Jurkat, Clone E6-1 (cell line): ENCODE measurements at places on chromosomes 3 and 15.

DNA sequence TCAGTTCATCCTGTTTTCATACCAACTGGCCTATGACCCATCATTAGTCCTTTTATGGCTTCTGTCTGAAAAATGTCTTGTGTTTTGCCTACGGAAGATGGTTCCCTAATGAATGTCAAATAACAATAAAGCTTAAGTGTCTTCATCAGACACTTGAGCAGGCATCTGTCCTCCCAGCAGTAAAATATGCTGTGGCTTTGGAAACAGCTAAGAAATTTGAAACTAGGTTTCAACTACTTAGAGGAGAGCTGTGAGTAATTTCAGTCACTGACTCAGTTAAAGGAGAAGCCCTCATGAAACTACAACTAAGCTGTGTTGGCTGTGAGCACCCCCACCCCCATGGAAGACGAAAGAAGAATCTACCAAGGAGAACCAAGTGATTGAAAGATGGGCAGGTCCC is 409.4 kb upstream of the PPP2R3A start:
- no peak for DNase-seq

DNA sequence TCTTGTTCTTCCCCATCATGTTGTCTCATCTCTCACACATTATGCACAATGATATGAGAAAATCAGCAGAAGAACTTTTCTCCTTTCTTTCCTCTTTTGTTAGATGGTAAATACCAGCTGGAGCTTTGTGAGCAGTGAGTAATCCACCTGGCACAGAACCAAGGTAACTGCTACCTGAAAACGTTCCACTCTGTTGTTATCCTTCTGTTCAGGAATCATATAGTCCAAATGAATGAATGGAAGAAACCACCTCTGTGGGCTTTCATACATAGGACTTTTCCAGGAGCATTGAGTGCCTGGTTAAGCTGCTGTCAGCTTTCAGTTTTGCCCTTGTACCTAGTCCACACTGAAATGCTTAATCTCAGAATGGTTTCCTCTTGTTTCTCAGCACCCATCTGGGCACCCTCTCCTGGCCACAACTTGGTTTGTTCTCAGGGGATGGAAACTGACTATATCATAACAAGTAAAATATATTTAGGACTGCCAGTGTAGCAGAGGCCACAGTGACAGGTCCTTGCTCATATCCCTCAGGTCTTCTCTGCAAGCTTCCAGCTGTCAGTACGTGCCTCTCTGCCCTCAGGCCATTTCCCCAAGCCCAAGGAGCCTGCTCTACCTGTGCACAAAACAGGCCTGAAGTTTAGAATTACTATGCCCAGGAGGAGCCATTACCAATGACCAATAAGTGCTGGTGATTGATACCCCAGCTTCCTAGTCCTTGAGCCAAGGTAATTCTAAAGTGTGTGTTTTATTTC is 23.5 kb upstream of the SLC4A7 start:
- DNase-seq = no peak

GRCh38 chr3:41630708-41631107 is 331.2 kb downstream of the ULK4 start:
- no peak for DNase-seq

DNA sequence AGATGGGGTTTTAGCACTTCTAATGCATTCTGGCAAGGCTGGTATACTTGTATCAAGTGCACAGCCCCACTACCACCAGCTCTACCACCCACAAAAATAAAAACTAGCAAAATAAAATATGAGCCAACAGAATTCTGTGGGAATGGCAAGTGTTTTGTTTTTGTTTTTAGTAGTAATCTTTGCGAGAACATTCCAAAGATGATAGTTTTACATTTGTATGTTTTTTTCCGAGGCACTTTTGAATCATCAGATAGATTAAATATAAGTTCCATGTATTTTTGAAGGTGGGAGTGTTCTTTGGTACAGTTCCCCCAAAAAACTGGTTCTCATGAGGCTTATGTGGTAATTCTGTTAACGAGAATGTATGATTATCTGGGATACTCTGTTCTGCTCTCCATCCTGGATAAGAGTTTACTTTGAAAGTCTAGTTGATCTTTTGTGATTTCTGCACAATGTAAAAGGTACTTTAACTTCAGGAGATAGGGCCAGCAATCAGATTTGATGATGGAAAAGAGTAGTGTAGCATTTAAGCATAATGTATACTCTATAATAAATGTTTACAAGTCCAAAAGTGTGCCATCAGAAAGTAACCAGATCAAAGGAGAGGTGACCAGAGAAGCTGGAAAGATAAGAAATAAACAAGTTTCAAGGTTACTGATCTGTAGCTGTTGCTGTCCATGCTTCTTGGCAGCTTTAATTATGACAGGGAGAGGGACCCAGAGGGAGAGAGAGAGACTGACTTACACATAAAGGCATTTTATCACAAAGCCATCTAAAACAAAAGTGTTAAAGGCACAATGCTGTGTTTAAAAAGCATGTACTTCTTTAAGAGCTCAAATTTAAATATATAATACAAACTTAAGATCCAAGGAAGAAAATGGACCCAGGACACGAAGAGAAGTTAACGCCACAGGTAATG is 130.9 kb downstream of the PGPEP1L start:
- no peak for DNase-seq

DNA sequence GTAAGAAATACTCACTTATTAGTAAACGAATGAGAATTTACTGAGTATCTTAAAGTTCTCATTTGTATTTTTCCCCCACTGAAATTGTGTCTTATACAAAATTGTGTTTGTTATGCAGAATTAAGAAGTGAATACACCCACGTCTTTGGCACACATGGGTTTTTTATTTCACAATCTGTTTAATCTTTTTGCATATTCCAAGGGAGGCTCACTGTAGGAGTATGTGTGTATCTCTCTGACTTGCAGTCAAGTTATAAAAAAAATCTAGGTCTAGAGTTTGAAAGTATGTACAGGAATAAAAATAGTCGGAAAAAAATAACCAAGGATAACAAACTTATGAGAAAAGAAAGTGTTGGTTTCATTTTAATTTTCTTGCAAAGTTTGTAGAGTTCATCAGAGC is 255.2 kb downstream of the PDCD6IP start:
- no peak for DNase-seq

- no peak for DNase-seq
Observed at GRCh38 chr3:134161898-134162615, 88.6 kb downstream of the RYK start.

DNA sequence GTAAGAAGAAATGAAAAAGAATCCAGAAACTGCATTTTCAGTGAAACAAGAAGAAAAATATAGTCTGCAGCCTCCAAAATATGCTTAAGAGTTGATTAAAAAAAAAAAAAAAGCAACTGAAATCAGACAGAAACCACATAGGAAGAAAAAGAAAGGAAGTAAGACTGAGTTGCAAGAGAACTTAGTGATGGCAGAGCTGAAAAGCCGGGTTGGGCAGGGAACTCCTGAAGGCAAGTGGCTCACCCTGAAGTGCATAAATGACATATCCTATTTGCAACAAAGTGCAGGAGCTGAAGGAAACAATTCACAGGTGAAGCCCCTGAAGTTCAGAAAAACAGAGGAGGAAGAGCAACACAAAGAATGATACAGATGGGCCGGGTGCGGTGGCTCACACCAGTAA is 108.8 kb upstream of the SLC25A36 start:
- peak; percentile 51 for DNase-seq

DNA sequence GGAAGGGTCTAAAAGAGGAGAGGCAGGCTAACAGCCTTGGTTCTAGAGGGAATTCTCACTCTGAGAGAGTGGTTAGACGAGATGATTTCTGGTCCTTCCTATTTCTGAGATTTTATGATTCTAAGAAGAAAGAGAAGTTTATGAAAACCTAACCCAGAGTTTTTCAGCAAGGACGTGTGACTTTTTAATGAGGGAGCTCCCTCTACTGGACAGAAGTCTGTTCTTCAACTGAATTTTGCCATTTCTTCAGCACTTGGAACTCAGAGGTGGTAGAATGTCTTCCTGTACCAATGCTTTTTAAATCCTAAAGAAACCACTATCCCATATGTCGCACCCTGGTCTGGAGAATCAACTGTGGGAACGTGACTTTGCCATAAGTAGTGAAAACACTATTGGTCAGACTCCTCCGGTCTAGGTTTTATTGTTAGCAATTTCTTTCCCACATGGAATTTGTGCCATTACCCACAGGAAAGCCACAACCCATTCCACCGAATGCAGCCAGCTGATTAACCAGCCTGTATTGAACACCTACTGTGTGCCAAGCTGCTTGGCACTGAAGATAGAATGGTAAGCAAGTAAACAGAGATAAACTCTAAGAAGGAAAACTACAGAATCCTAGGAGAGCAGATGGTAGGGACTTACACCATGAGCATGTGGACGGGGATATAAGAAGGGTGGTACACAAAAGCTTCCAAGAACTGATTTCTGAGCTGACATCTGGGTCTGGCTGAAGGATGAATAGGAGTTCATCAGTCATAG is 199.5 kb upstream of the LMCD1 start:
- DNase-seq = peak; percentile 49

GRCh38 chr3:130539005-130539404 is 22.0 kb downstream of the COL6A6 start:
- peak; percentile 60 for DNase-seq

- DNase-seq = no peak
Observed at GRCh38 chr3:184277366-184277765, 1.5 kb downstream of the ECE2 start.

DNA sequence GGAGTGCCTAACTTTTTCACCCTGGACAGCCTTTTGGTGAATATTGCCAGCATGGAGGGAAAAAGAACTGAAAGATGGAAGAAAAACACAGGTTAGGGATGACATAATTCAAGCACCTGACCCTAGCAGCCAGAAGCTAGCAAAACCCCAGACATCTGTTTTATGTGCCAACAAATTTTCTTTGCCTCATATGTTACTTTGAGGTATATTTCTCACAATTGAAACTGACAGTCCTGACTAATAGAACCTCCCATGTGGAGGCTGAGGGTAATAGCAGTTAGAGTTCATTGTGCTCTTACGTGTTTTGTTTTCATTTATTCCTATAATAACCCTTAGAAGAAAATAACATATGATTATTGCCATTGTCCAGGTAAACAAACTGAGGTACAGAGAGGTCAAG is 71.5 kb upstream of the SLC25A26 start:
- no peak for DNase-seq

GRCh38 chr15:22262613-22263020 is 182.3 kb downstream of the OR4M2 start:
- DNase-seq = no peak

- peak; percentile 68 for DNase-seq
Observed at GRCh38 chr15:57130956-57131355, 212.5 kb downstream of the TCF12 start.

GRCh38 chr3:122727766-122728165 is 47.1 kb downstream of the PARP14 start:
- DNase-seq = no peak

- no peak for DNase-seq
Observed at GRCh38 chr3:9550999-9551398, 2.6 kb downstream of the LHFPL4 start.

DNA sequence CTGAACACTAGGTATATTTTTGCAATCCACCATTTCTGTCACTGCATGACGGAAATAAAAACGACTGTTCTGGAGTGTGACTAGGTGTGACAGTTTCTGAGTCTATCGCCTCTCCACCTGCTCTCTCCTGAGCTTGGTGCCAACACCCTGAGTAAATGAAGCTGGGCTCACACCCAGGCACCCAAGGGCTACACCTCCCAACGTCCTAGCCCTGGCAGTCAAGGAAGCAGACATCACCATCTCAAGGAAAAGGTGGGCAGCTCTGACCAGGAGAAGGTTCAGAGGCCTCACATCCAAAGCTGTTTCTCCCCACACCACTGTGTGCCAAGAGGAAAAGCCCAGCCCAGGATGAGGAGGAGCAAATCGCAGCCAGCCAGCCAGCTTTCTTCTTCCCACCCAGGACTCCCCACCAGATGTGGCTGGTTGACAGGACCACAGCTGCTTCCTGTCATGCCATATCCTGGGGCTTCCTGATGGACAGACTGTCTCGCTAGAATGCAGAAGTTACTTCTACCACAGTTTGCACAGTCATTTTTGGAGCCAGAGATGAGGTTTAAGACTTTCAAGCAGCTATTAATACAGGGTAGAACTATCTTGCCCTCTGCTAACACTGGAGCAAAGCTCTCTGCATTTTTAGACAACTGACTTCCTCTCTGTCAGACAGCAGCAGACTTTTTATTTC is 3.3 kb downstream of the SCAMP2 start:
- DNase-seq = no peak

GRCh38 chr15:61404567-61404966 is 175.5 kb upstream of the RORA start:
- no peak for DNase-seq

DNA sequence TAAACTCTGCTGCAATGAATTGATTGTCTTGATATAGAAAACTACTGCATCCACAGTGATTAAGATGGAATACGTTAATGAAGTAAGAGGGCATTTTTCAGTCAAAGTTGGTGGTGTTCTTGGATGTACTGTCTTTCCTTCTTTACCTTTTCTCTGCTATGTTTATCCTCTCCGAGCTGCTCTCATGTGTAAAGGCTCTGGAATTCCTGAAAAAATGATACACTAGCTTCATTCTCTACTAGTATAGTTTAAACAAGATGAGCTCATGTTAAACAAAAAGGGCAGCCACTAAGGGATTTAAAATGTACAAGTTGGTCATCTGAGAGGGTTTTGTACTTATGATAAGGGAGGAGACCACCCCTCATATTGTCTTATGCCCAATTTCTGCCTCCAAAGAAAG is 504.6 kb upstream of the NECTIN3 start:
- DNase-seq = no peak

GRCh38 chr3:20250786-20251185 is 64.8 kb upstream of the SGO1 start:
- no peak for DNase-seq

DNA sequence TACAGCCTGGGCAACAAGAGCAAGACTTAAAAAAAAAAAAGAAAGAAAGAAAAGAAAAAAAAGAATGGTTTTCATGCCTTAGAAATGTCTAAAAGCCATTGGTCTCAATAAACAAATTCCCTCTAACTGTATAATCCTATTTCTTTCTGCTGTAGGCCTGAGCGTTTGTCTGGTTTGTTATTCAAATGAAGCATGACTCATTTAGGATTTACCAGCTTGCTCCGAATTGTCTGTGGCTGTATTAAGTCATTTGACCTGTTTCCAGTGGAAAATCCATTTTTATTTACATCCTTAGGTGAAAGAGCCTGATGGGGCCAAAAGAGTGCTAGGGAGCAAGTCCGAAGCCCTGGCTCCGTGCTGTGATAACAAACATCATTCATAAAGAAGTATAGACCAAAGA is 73.8 kb downstream of the BDH1 start:
- DNase-seq = no peak

- DNase-seq = no peak
Observed at GRCh38 chr15:100778831-100779288, 100.8 kb upstream of the ALDH1A3 start.

DNA sequence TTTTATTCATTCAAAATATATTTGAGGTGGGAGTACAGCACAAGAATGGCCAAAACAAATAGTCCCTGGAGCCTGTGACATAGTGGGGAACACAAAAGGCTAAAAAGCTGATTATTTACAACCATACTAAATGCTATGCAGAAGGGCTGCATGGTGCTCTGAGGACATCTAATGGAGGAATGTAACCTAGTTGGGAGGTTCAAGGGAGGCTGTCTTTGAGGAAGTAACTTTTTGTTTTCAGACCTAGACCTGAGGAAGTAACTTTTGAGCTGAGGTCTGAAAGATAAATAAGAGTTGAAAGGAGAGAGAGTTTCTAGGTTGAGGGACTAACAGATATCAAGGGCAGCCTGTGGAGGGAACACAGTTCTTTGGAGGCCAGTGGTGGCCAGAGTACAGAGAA is 34.8 kb upstream of the RASA2 start:
- peak; percentile 63 for DNase-seq

- no peak for DNase-seq
Observed at GRCh38 chr3:117306299-117306698, 596.7 kb downstream of the TUSC7 start.

GRCh38 chr3:105722943-105723556 is 145.8 kb downstream of the CBLB start:
- no peak for DNase-seq
